ENCODE measurements at places on chromosomes 13 and 19.

DNA sequence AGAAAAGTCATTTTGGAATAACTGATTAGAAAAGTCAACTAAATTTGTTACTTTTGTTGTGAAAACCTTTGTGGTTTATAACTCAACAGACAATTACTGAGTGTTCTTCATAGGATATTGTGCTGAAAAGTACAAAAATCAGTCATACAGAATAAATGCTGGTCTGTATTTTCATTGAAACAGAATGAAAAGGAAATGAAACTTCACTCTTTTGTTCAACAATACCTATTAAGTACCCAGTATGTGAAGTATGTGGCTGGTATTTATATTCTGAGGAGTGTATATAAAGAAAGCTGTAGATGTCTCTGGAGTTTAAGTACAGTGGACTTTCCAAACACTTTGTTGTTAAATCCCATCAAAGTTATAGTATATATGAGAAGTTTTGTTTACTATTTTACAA lies 828.4 kb upstream of the ATXN8OS start:
- no peak for DNase-seq

DNA sequence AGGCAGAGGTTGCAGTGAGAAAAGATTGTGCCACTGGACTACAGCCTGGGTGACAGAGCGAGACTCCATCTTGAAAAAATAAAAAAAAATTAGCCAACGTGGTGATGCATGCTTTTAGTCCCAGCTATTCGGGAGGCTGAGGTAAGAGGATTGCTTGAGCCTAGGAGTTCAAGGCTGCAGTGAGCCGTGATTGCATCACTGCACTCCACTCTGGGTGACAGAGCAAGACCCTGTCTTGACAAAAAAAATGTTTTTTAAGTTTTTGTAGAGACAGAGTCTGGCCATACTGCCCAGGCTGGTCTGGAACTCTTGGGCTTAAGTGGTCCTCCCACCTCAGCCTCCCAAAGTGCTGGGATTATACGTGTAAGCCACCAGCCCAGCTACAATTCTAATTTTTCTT lies 22.4 kb upstream of the LSM14A start:
- no peak for DNase-seq

GRCh38 chr13:65378484-65378883 lies 1851.7 kb downstream of the PCDH9 start:
- DNase-seq: no peak

DNA sequence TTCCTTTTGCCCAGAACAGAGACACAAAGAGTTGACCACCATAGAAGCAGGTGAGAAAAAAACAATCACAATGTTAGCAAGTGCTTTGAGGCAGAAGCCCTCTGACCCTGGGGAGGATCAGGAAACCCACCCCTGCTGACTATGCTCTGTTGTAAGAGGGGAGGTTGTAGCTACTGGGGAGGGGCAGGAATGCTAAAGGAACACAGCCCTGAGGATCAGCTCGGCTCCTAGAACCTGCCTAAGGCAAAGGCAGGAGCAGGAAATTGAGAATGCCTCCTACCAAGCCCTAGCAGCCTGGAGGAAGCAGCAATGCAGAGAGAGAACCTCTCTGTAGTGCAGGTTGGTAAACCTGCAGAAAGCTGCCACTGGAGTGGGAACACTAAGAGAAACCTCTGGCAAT lies 624.0 kb upstream of the KLF12 start:
- DNase-seq: no peak

DNA sequence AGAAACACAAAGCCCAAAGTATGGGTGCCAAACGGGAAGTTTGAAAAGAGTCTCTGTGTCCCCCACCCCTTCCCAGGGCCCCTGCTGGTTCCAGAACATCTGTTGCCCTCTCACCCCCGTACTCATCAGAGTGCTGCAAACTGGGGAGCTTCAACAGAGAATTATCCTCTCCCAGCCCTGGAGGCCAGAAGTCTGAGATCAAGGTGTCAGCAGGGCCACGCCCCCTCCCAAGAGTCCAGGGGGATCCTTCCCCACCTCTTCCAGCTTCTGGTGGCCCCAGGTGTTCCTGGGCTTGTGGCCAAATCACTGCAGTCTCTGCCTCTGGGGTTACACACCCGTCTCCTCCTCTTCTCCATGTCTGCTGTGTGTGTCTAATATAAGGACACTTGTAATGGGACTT lies 183.4 kb downstream of the PTPRS start:
- no peak for DNase-seq

DNA sequence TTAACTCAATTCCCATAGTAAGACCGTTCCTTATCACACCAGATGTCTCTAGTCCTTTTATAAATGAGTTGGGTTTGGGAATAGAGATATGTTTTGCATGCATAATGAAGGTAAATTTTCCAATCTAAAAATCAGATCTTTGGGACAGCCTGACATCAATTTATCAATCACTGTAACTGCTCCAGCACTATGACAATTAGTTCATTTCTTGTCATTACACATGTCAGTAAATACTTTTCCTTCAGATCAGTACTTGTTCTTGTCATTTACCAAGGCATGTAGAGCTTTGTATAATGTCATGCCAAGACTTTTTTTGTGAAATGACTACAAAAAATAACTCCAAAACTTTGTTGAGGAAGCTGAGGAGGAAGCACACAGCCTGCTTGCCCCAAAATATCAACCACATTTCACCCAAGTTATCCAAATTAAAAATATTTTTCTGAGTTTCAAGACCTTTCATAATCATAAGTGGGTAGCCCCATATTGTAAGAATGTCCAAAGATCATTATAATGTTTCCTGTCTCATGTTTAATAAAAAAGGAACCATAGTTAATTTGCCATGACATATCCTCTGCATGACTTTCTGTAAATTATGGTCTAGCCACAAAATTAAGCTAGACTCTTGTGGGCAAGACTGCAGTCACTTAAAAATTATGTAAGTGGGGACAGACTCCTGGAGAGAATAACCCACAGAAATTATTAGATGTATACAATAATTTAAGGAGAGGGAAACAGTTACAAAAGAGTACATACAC lies 586.8 kb downstream of the TBC1D4 start:
- no peak for DNase-seq

- peak; percentile 79 for DNase-seq
These were observed 480.2 kb upstream of the MIR17HG start for GRCh38 chr13:90867336-90867683.

DNA sequence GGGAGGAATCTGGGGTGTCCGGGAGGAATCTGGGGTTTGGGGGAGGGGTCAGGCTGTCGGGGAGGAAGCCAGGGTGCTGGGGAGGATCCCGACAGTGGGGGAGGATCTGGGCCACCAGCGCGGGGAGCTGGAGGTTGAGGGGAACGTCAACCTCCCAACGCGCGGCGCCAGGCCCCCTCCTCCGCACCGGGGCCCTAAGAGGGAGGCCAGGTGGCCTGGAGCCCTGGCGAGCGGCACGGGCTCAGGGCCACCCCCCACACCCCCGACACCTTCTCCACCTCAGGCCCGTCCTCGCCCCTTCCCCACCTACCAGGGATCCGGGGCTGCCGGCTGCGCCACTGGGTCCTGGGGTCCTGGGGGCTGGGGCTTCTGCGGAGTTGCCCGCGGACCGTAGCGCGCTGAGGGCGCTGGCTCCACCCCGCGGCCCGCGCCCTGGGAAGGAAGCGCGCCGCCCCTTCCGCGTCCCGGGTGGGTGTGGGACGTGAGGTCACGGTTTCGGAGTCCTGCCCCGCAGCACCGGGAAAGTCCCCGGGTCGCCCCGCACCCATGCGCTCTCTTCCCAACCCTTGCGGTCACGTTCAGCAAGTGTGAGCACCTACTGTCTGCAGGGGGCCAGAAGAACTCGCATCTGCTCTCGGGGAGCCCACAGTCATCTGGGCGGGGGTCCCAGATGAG lies at the start of gene TICAM1:
Gene TICAM1 (minus strand): TSS at position 409 of the 675 bp plus-strand sequence. CDS start 13,335 bp downstream, outside the sequence.
- DNase-seq: peak; percentile 92

DNA sequence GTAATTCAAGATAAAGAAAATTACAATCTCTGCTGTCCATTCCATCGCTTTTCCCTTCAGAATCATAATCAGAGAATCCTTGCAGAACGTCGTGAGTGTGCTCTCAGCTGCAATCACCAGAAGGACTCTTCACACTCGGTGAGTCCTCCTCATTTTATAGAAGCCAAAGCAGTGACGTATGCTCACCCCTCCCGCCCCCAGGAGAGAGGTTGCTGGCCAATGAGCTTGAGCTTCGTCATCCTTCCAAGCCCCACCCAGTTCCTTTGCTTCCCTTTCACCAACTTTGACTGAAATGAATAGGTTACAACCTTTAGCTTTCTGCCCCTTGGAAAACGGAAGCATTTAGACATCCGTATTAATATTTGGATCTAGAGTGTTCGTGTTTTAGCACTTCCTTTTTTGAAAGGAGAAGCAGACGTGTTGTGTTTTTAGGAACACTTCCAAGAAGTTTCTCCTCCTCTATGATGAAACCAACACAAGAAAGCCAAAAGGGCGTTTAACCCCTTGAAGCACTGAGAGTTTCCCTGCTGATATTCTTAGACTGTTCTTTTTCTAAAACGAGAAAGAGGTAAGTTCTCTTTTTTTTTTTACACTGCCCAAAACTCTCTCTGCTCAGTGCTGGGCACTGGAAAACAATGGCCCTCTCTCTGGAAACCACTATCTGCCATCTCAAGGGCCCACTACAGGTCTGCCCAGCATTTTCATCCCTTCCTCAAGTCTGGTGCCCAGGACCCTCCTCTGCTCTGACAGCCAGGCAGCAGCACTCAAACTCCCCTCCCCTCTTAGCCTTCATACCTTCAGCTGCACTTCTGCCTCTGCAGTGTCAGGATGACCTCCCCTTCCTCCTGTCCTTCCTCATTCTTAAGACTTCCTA lies 44.3 kb upstream of the CEACAM21 start:
- peak; percentile 52 for DNase-seq

- peak; percentile 18 for DNase-seq
These were observed 462.7 kb upstream of the ZNF507 start for GRCh38 chr19:31882709-31883108.

DNA sequence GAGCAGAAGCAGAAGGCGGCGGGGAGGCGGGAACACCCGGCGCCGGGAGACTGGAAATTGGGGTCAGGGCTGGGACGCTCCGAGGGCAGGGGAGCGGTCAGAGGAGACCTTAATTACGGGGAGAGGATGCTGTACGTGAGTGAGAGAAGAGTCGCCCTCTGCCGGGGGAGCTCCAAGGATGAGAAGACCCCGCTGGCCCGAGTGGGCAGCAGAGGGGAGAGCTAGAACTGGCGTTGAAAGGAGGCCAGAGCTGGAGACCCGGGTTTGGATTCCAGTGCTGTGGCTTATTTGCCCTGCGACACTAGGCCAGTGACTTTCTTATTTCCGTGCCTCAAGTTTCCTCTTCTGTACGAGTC lies 536 bp downstream of the FAM32A start:
- peak; percentile 85 for DNase-seq

GRCh38 chr19:51365965-51366388 lies at the start of gene ETFB:
TSS of gene ETFB (minus strand) at chr19:51366388. CDS start at chr19:51366326, 62 bp downstream.
- no peak for DNase-seq

DNA sequence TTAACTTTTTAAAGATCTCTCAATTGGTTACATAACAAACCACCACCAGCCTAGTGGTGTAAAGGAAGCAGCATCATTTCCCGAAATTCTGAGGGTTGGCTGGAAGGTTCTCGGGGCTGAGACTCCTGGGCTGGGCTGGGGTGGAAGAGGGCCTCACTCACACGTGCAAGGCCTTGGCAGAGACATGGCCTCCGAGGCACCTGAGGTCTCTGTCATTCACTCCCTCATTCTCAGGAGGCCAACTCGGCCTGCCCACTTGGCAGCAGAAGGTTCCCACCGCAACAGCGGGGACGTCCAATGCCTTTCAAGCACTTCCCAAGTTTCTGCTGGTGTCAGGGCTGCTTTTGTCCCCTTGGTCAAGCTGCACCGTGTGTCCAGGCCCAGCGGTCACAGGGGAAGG lies 18.6 kb upstream of the RASA3 start:
- peak; percentile 82 for DNase-seq

GRCh38 chr13:112931028-112931934 lies 37.7 kb upstream of the MCF2L start:
- peak; percentile 97 for DNase-seq

DNA sequence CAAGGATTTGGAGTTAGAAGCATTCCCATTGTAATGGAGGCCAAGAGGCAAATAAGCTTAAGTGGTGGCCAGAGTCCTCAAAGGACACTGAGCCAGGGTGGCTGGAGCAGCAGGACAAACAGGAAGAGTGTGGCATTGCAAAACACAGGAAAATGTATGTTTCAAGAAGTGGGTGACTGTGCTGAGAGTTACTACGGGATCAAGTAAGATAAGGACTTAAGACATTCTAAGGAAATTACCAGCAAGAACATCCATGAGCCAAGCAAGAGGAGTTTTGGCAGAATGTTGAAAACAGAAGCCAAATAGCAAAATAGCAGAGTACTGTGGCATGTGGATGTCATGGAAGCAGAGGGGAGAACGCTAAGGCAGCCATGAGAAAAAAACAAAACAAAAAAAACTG lies 104.2 kb downstream of the RAP2A start:
- no peak for DNase-seq

- DNase-seq: no peak
These were observed 33.1 kb downstream of the BICRA start for GRCh38 chr19:47641891-47642485.

DNA sequence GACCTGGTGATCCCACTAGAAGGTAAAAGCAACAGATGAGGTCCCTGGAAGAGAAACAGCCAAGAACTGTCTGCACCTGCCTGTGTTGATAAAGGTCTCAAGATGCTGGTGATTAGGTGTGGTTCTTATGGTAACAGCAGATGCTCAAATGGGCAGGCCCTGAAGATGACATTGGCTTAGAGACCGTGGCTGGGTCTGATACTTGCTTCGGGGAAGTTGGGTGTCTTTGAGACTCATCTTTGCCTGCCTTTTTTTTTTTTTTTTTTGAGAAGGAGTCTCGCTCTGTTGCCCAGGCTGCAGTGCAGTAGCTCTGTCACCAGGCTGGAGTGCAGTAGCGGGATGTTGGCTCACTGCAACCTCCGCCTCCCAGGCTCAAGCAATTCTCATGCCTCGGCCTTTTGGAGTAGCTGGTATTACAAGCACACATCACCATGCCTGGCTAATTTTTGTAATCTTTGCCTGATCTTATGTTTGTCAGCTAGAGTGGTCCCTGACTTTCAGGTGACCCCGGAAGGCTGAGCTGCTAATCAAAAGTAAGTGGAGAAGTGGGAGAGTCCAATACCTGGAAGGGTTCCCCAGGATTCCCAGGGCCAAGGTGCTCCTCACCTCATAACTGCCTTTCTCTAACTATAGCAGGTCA lies 7.9 kb downstream of the SLC25A23 start:
- DNase-seq: peak; percentile 46

DNA sequence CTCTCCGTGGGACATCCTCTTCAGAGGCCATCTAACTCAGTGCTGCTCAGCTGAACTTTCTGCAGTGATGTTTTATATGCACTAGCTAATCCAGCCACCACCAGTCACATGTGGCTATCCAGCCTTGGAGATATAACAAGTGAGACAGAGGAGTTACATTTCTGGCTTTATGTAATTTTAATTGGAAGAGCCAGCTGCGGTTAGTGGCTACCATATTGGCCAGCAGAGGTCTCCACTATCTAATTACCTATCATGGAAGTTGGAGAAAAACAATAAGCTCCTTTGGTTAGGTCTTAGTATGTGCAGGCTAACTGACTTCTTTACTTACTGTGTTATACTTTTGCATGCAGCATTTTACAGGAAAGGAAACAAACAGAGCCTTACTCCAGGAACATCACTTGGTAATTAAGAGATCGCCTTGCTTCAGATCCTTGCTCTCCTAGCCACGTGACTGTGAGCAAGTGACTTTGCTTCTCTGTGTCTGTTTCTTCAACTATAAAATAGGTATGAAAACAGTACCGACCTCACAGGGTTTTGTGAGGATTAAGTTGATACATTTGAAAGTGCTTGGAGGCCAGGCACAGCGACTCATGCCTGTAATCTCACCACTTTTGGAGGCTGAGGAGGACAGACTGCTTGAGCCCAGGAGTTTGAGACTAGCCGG lies 1.6 kb upstream of the KLK10 start:
- DNase-seq: peak; percentile 85

Data from osteoblast (primary cell).